ENCODE measurements at places on chromosomes 12 and 14.

GRCh38 chr14:36013483-36013882 lies 163.0 kb downstream of the PTCSC3 start:
- DNase-seq: no peak

- DNase-seq: no peak
Measured at GRCh38 chr14:71358209-71358931, 451.1 kb downstream of the PCNX1 start.

- DNase-seq: no peak
Measured at GRCh38 chr14:49946320-49947141, 53.6 kb downstream of the ARF6 start.

DNA sequence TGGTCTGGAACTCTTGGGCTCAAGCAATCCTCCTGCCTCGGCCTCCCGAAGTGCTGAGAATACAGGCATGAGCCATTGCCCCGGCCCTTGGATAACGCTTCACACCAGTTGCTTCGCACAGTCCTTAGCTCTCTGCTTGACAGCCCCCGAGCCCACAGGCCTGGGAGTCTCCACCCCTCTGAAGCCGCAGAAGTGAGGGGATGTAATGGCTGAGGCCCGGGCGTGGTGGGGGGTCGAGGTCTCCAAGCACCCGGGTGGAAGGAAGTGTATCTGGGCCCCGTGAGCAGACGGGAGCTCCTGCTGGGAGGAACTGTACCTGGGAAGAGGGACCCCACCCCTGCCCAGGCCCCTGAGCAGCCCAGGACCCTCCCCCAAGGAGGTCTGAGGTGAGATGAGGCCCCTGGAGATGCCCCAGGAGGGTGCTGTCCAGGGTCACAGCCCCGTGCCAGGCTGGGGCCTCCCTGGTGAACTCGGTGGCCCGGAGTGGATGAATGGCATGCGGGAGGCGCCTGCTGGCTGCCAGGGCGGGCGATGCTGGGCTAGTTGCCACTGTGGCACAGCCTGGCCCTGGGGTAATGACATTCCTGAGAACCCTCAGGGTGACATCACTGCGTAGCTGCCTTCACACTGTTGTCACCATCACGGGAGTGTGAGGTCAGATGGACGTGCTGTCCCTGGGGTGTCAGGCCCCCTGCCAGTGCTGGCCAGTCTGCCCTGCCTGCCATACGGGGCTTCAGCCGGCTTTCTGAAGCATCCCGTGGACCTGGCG lies 48.9 kb downstream of the KIF26A start:
- no peak for DNase-seq

DNA sequence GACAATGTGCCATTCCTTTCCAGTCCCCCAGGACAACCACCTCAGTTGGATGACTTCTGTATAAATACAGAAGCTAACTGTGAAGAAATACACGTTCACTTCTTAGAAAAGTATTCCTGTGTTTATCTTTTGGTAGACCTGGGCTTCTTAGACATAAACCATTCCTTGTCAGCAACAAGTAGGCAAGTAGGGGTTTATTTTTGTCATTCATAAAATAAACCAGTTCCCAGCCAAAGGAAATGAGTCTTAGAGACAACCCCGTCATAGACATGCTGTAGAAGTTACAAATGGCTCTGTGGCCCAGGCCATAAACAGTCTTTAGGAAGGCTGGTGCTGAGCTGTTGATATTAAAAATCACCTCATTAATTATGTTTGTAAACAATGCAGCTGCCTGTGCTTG lies 243.2 kb downstream of the SPTSSA start:
- DNase-seq: no peak

DNA sequence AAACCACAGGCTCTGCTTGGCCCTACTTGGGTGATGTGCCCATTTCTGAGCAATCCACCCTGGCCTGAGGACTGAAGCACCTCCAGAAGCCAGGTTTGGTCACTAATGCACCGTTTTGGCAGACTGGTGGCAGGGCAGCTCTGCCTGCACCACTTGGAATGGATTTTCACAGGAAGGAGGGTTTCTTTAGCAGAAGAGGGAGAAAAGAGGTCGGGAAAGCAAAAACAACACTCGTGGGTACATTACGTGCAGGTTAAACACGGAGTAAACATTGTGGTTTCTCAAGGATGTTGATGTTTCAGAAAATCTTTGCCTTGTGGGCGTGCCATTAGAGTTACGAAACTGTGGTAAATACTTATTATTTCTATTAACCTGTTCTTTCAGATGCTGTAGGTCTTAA lies 70.8 kb downstream of the KCNA5 start:
- DNase-seq: no peak

DNA sequence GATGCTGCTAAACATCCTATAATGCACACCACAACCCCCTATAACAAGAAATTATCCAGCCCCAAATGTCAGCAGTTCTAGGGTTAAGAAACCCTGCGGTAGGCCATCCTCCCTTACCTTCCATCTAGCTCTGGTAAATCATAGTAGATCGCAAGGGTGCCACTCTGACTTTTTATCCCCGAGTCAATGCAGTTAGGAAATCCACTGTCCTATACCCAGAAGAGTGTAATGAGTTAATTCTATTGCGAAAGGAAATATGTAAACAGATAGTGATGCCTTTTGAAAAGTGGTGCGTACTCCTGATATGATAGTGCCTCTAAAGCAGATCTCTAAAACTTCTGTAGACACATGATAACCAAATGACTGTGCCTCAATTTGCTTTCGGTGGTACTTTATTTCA lies 29.8 kb downstream of the SCFD1 start:
- no peak for DNase-seq

GRCh38 chr14:92513966-92514843 lies 624 bp downstream of the RIN3 start:
- no peak for DNase-seq

DNA sequence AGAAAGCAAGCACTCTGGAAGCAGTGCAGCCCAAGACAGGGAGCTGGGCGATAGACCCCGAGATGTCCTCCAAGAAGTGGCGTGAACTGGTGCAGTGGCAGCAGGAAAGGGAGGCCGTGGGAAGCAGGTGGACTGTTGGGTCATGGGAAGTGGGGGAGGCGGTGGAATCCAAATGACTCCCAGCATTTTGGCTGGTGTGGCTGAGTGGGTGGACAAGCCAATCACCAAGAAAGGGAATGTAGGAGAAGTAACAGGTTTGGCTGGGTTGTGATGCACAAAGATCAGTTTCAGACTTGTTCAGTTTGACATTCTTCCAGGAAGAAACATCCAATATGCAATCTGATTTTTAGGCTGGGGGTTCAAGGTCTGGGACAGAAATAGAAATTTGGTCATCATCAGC lies 46.0 kb upstream of the KTN1 start:
- DNase-seq: no peak

DNA sequence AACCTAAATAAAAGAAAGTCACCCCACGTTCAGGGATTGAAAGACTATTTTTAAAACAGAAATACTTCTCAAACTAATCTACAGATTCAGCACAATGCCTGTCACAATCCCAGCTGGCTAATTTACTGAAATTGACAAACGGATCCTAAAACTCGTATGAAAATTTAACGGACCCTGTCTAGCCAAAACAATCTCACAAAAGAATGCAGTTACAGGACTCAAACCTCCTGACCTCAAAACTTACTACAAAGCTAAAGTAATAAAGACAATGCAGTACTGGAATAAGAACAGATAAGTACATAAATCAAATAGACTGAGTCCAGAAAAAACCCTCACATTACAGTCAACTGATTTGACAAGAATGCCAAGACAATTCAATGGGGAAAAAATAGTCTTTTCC lies 48.8 kb downstream of the IPO8 start:
- no peak for DNase-seq

DNA sequence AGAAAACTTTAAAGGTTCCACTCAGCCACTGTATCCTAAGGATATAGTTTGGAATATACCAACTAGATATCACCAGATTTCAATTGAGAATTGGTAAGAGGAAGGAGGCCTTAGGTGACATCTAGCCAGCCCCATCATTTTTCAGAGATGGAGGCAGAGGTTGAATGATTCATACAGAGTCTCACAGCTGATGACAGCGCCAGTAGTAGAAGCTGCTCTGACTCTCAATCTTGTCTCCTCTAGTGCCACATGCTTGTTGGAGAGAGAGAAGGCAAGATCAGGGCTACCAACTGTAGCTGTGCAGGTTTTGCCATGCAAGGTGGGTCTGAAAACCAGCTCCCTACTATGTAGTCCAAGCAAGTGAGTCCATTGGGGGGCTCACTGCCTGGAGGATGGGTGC lies 6.1 kb downstream of the FRMD6 start:
- DNase-seq: no peak

DNA sequence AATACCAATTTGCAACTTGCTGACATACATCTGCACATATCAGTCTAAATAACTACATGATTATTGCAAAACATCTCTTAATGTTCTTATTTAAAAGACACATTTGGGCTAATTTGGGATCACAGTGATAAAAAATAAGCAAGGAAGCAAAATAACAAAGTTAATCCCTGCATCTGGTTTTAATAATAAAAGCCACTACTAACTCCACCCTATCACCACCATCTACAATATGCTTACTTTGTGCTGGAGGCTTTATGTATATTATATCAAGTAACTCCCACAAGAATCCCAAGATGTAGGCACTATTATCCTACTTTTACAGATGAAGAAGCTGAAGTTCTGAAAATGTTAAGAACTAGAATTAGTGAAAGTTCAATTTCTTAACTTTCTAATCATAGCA lies 45.7 kb downstream of the TAOK3 start:
- DNase-seq: no peak

DNA sequence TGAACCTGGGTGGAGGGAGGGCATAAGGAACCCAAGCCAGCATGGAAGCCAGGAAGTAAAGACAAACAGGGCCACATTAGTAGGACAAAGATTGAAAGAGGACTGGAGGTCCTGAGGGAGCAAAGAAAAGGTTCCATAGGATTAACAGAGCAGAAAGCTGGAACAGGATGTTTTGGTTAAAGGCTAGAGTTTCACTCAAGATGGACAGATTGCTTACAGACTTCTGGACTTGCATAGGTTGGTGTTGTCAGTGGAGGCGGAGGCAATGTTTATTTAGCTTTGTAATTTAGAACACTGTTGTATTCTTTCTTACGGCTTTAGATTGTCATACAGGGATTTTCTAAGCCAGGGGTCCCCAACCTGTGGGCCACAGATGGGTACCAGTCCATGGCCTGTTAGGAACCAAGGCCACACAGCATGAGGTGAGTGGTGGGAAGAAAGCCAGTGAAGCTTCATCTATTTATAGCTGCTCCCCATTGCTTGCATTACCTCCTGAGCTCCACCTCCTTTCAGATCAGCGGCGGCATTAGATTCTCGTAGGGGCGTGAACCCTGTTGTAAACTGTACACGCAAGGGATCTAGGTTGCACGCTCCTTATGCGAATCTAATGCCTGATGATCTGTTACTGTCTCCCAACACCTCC lies 31.3 kb downstream of the ZNF664 start:
- no peak for DNase-seq

DNA sequence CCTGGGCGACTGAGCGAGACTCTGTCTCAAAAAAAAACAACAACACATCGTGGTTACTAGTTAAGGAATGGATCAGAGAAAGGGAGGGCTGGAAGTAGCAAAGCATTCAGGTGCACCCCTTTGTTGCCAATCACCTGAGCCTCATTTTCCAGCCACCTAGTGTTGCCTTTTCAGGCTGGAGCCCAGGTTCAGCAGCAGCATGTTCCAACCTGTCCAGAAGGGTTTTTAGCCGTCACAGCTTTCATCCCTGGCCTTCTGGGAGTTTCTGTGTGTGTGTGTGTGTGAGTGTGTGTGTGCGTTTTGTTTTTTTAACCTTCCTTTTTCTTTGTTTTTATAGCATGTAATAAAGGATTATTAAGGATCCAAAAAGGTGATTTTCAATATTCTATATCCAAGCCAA lies 121.1 kb upstream of the ATF1 start:
- no peak for DNase-seq

- no peak for DNase-seq
Measured at GRCh38 chr12:72578327-72578726, 306.2 kb downstream of the TRHDE start.

- no peak for DNase-seq
Measured at GRCh38 chr14:74712499-74713394, at the start of the genes AREL1 and FCF1. Gene AREL1 (minus strand): TSS chr14:74713080. CDS start chr14:74685615, 27,465 bp downstream. Gene FCF1 (plus strand): TSS chr14:74713144. CDS start chr14:74713198, 54 bp downstream.

GRCh38 chr12:53868511-53868986 lies 70.1 kb upstream of the HOXC13 start:
- no peak for DNase-seq

GRCh38 chr12:42981379-42981778 lies 391.8 kb upstream of the PRICKLE1 start:
- no peak for DNase-seq

DNA sequence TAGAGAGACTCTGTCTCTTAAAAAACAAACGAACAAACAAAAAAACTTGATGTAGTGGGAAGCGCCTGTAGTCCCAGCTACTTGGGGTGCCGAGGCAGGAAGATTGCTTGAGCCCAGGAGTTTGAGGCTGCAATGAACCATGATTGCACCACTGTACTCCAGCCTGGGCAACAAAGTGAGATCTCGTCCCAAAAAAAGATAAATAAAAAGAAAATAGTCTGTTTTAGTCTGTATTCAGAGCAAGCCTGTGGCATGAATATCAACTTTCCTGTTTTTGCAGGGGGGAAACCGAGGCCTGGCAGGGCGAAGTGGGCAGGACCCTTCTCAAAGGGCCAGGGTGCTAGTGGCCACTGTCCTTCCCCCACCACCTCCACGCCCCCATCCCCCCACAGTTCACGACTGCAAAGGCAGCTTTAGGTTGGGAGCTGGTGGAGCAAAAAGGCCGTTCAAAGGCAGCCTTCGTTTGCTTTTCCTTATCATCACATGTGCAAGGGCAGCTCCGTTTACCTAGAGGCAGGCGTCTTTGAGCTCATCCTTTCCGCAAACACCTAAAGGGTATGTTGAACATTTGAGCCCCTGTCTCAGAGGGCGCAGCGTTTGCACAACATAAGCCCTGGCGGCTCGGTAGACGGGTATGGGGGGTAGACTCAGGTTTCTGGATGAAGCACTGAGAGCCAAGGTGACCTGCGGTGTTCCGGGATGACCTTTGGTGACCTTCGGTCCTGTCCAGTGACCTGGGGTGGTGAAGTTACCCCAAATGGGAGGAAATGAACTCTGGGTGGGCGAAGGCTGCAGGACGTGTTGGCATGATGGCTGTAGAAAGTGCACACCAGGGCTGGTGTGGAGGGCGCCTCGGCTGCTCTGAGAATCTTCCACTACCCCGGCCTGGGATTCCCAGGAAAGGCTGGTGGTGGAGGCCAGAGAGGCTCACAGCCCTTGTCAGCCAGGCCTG lies 8.7 kb upstream of the MEG3 start:
- no peak for DNase-seq

DNA sequence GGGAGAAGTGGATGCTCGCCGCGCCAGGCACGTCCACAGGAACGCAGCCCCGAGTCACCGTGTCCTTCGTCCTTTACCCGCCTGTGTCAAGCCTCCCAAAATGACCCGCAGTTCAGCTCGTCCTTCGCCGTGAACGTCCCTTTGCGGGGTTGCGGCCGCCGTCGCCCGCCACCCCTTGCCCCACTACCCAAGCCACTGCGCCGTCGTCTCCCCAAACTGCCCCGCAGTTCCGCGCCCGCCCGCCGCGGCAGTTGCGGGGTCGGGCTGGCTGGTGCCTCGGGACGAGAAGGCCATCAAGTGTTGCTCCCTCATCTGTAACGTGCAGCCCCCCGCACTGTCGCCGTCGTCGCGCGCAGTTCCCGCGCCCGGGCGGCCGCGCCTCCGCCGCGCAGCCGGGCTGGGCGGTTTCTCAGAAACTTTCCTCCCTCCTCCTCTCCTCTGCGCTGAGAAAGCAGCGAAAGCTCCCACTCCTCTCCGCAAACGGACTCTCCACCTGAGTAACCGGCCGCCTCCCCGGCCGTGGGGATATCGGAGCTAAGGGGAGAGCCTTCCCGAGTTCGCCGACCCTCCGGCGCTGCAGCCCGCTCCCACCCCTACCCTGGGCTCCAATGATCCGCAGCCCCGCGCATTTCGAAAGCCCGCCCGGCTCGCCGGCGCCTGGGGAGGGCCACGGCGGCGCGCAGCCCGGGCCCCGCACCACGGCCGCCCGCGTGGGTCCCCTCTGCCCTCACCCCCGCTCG lies 6.7 kb downstream of the CDKN1B start:
- DNase-seq: no peak

- DNase-seq: no peak
Measured at GRCh38 chr12:110355073-110355472, 48.4 kb downstream of the ANAPC7 start.

All from activated CD4-positive, CD25-positive, alpha-beta regulatory T cell (primary cell).